Skin of body (tissue), 3 donors: ENCODE measurements at places on chromosomes 12 and 14. TPM values are rescaled to one million over a fixed set of nuclear protein-coding genes. Genes with fewer than 3 reads are reported as not detected.

The LHX5 gene
- total RNA-seq = not detected

The POTEM gene
- not detected for total RNA-seq

The P3H3 gene
- total RNA-seq = 28.4 TPM

The C14orf132 gene
- 8.7 TPM for total RNA-seq

The TMTC2 gene
- total RNA-seq = 37.3 TPM

The COX8C gene
- not detected for total RNA-seq

The LYSET gene
- 8.2 TPM for total RNA-seq
